ENCODE measurements at places on chromosomes 7 and 10.
A peak's percentile ranks its signal among the peaks of the same experiment; 100 is the strongest.

- DNase-seq = no peak
Measured at GRCh38 chr7:128217967-128218652, 23.0 kb upstream of the LEP start.

GRCh38 chr7:5780801-5781496, 514 bp downstream of the RNF216 start:
- peak; percentile 37 for DNase-seq

GRCh38 chr10:89278034-89278535, 23.8 kb upstream of the IFIT2 start:
- DNase-seq = no peak

- no peak for DNase-seq
Measured at GRCh38 chr7:70614237-70615045, 517.5 kb upstream of the GALNT17 start.

- DNase-seq = no peak
Measured at GRCh38 chr10:124595143-124595883, 133.7 kb downstream of the LHPP start.

- DNase-seq = no peak
Measured at GRCh38 chr10:3471927-3472286, 299.3 kb upstream of the PITRM1 start.

Data from CD4-positive, alpha-beta memory T cell (primary cell).